ENCODE measurements at places on chromosomes 1 and 21.
A peak's percentile ranks its signal among the peaks of the same experiment; 100 is the strongest.

- H3K4me3 ChIP-seq = no peak overlapping the region
- no peaks in the 10 kb centered on the region for H3K4me1 ChIP-seq
Measured at GRCh38 chr1:113684153-113684541, 75.1 kb downstream of the PHTF1 start.

DNA sequence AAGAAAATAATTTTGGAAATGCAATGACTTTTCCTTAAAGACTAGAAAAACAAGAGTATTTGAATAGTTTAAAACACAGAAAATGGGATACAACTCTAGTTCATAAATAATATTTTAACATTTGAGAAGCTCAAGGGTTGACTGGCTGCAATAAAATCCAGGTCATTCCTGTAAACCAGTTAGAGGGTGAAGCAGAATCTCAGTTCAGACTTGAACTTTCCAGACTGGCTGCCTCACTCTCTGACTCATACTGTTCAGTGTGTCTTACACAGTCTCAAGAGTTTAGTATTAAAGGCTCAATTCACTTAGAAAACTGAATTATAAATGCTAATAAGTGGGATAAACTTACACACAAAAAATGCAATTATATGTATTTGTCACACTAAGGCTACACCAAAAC, 89.9 kb downstream of the RAVER2 start:
- no peak overlapping the region for H3K4me3 ChIP-seq
- peaks cover 100% of the 10 kb centered on the region for H3K36me3 ChIP-seq
- H3K27me3 ChIP-seq = no peaks in the 10 kb centered on the region
- H3K27ac ChIP-seq = no peak overlapping the region
- H3K4me1 ChIP-seq = no peaks in the 10 kb centered on the region

- H3K27me3 ChIP-seq = no peaks in the 10 kb centered on the region
- no peak overlapping the region for H3K4me3 ChIP-seq
- H3K4me1 ChIP-seq = no peaks in the 10 kb centered on the region
Measured at GRCh38 chr1:170885551-170885950, 49.8 kb upstream of the MROH9 start.

- DNase-seq = no peak
- H3K4me1 ChIP-seq = peaks cover 2% of the 10 kb centered on the region
- no peaks in the 10 kb centered on the region for H3K36me3 ChIP-seq
- no peaks in the 10 kb centered on the region for H3K27me3 ChIP-seq
- peak overlapping the region; percentile 70 for H3K27ac ChIP-seq
Measured at GRCh38 chr21:46027851-46028493, 46.4 kb downstream of the COL6A1 start.

DNA sequence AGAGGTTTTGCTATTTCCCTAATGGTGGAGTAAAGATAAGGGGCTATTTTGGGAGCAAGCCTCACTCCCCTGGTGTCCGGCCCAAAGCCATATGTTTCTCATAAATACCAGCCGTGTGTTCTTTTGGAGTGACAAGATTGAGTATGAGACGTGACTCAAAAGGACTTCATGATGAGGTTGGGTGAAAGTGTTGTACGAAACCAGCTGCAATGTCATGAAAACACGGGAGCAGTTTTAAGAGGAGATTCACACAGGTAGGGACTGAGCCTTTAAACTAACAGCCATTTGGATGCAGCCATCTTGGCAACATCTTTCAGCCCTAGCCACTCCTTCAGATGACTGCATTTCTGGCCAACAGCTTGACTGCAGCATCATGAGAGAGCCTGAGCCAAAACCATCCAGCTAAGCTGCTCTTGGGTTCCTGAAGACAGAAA, 532.3 kb upstream of the USP24 start:
- DNase-seq = no peak
- no peaks in the 10 kb centered on the region for H3K4me1 ChIP-seq
- no peak overlapping the region for H3K27ac ChIP-seq
- H3K4me3 ChIP-seq = no peak overlapping the region
- peaks cover 3% of the 10 kb centered on the region for H3K27me3 ChIP-seq

DNA sequence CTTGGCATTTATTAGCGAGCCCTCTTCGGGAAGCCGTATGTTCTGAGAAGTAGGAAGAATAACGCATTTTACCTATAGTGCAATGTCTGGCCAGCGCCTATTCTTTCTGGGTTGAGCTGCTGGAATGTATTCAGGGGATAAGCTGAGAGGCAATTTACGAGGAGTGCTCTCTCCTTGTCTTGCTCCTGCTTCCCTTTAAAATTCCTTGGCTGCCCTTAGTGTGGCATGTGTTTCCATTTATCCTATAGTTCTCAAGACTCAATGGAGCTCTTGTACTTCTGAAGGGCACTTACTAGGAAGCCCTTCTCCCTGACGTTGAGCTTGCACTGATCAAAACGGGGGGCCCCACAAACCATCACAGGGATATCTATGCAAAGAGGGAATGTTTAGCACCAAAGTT, 364.6 kb downstream of the DISC1 start:
- no peak overlapping the region for H3K4me3 ChIP-seq
- no peak overlapping the region for H3K27ac ChIP-seq
- H3K27me3 ChIP-seq = no peaks in the 10 kb centered on the region

DNA sequence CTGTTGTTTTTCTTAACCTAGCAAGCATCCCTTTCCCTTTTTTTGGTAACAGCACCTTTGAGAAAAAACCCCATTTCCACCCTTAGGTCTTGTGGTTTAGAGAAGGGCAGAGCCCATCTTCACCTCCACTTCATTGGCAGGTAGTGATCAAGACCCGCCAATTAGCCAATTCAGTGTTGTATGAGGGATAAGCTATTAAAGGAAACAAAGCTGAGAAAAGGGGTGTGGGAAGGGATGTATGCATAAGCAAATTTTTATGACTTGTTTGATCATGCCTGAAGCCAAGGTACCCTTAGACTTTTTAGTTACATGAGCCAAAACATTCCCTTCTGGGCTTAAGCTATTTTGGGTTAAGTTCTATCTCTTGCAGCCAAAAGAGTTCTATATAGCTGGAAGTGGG, 3.6 kb upstream of the ZNF697 start:
- no peak overlapping the region for H3K4me3 ChIP-seq
- no peak for DNase-seq
- peaks cover 26% of the 10 kb centered on the region for H3K4me1 ChIP-seq
- no peaks in the 10 kb centered on the region for H3K27me3 ChIP-seq
- no peak overlapping the region for H3K27ac ChIP-seq

GRCh38 chr1:183215076-183215720, 29.1 kb downstream of the LAMC2 start:
- H3K27ac ChIP-seq = no peak overlapping the region
- no peak overlapping the region for H3K4me3 ChIP-seq
- no peaks in the 10 kb centered on the region for H3K27me3 ChIP-seq
- no peak for DNase-seq
- H3K36me3 ChIP-seq = no peaks in the 10 kb centered on the region

DNA sequence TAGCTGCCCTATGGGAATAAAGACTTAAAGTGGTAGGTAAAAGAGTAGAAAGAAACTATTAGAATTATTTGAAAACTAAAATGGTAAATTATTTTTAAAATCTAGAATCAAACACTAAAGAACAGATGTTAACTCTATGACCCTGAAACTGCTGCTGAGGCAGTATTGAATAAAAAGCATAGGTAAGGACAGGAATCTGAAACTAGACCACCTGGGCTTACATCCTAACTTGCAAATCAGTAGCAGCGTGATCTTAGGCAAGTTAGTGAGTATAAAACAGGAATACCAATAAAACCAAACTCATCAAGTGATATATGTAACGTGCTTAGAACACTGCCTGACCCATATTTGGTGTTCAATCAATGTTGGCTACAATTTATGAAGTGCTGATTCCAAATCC, 257.9 kb downstream of the VAV3 start:
- no peaks in the 10 kb centered on the region for H3K4me1 ChIP-seq
- H3K36me3 ChIP-seq = no peaks in the 10 kb centered on the region
- no peak overlapping the region for H3K27ac ChIP-seq

- H3K27ac ChIP-seq = peak overlapping the region; percentile 15
- H3K36me3 ChIP-seq = peaks cover 79% of the 10 kb centered on the region
- peaks cover 11% of the 10 kb centered on the region for H3K4me1 ChIP-seq
- no peaks in the 10 kb centered on the region for H3K27me3 ChIP-seq
Measured at GRCh38 chr1:21268281-21269239, 21.7 kb downstream of the ECE1 start.

DNA sequence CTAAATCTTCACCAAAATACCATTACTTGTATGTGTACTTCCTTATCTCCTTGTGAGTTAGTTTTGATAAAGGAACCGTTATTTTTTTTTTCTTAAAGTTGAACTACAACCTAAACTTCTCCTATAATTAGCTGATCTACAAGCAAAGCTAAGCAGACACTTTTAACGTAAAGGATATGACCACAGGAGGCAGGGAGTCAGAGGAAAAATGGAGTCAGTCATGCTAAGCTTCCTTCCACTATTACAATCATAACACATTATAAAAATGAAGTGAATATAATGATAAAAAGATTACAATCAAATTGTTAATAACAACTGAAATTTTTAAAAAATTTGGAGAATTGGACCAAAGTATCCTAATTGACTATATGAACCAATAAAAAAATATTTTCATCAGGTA, 892.6 kb downstream of the KCNT2 start:
- H3K4me3 ChIP-seq = no peak overlapping the region
- H3K36me3 ChIP-seq = no peaks in the 10 kb centered on the region
- H3K27ac ChIP-seq = no peak overlapping the region
- no peak for DNase-seq
- H3K27me3 ChIP-seq = no peaks in the 10 kb centered on the region

DNA sequence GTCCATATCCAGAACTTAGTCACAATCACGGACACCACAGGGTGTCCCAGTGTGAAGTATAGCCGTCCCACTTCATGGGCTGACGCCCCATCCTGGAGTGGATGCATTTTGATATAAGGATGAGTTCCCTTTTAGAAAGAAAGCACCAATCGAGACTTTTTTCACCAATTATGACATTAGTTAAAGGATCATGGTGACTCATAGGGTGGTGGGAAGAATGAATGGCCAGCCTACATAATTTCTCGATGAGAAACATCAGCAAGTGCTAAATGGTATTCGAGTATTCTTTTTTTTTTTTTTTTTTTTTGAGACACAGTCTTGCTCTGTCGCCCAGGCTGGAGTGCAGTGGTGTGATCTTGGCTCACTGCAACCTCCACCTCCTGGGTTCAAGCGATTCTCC, 38.5 kb upstream of the USP1 start:
- no peaks in the 10 kb centered on the region for H3K4me1 ChIP-seq
- H3K27me3 ChIP-seq = no peaks in the 10 kb centered on the region
- DNase-seq = no peak
- no peaks in the 10 kb centered on the region for H3K36me3 ChIP-seq
- no peak overlapping the region for H3K27ac ChIP-seq

DNA sequence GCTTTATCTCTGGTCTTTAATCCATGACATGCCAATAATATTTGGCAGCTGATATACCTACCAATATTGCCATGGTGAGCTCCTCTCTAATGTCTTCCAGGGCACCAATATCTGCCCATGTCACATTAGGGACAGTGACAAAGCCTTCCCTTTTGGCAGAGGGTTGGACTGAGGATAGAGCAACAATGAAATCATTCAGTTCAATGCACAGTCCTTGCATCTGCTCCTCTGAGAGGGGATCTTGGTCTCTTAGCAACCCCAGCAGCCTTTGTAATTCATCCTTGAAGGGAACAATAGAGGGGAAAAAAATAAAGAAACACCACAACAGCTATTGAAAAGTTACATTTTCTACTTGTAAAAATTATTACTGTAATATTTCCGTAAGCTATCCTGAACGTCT, 42.3 kb downstream of the NVL start:
- H3K4me3 ChIP-seq = no peak overlapping the region
- no peaks in the 10 kb centered on the region for H3K4me1 ChIP-seq
- H3K27me3 ChIP-seq = no peaks in the 10 kb centered on the region
- no peak for DNase-seq
- H3K27ac ChIP-seq = no peak overlapping the region

- DNase-seq = no peak
- no peaks in the 10 kb centered on the region for H3K27me3 ChIP-seq
- no peaks in the 10 kb centered on the region for H3K36me3 ChIP-seq
- peak overlapping the region; percentile 66 for H3K4me3 ChIP-seq
Measured at GRCh38 chr1:27634177-27634984, 604 bp downstream of the FGR start.

- H3K27me3 ChIP-seq = no peaks in the 10 kb centered on the region
- peak overlapping the region; percentile 43 for H3K4me3 ChIP-seq
- H3K4me1 ChIP-seq = peaks cover 5% of the 10 kb centered on the region
- peak; percentile 5 for DNase-seq
- no peaks in the 10 kb centered on the region for H3K36me3 ChIP-seq
Measured at GRCh38 chr1:205141236-205142101, 19.7 kb upstream of the RBBP5 start.

Measured in esophagus squamous epithelium (tissue), 5 donors.